SK-N-SH treated with all-trans-retinoic acid at 6 μM for 48 hours (cell line): ENCODE measurements at places on chromosomes 7 and 10.

- ATAC-seq, result no peak
Observed at GRCh38 chr7:139950881-139951525, 111.7 kb downstream of the PARP12 start.

DNA sequence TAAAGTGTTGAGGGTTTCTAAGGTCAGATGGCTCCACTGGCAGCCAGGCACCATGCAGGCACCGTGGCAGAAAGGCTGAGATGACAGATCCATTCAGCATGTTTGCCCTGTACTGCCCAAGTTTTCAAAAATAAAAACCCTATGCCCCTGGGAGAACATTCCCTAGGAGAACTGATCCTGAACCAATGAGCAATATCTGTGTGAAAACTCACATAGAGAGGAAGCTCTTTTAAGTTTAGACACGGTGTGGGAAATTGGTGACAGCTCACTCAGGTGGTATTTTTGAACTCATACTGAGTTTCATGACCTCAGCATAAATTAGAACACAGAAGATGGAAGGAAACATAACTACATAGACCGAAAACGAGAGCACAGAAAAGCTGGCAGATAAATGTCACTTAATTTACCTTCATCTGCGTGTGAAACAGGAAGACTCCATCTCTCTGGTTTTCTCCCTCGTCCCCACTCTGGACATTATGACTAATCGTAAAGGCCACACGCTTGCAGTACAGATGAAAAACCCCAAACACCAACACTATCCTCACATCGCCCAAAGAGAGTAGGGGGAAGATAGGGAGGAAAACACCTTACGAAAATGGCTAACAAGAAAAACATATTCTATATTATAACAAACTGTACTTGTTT, 127.8 kb downstream of the ICA1 start:
- ATAC-seq, result no peak

DNA sequence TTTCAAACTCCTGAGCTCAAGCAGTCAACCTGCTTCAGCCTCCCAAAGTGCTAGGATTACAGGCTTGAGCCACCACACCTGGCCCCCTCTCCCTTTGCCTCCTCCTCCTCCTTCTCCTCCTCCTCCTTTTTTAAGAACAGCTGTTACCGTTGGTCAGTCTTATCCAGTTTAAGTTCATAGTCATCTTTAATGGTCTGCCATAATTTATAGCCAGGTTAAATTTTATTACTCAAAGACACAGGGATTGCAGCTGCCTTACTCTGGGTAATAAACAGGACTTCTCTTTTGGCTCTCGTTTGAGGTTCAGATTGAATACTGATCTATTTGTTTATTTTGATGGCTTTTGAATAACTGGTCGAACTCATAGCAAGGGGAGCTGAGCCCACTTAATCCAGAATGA, 35.2 kb downstream of the ATOH7 start:
- no peak for ATAC-seq

DNA sequence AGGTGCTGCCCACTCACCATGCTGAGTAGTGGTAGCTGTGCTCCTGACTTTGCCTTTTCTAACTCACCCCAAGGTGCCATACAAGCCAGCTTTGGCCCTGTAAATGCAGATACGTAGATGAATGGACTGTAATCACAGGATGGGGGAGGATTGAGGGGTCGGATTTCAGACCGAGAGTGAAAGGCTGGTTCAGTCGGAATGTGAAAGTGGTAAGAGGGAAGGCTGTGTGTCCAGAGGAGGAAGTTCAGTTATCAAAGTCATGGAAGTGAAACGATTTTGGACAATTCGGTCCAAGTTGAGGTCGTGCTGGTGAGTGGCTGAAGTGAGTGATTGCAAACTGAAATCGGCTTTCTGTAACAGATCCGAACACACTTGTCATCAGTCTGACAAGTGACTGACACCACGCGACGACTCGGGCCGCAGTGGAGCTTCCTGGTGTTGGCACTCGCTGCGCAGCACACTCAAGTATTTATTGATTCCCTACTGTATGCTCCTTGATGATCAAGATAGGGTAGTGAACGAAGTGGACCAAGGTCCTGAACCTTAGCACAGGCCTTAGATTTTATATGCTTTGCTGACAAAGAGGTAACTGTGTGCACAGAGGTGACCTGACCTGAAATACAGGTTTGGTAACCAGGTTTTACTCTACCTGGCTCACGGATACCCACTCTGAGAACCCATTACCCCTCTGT, 10.5 kb downstream of the ZNF282 start:
- no peak for ATAC-seq
